NCI-H524 treated with DMSO at 0.1 percent for 48 hours (cell line): ENCODE measurements at places on chromosomes 2 and 18.

- DNase-seq, result no peak
These were observed 23.1 kb downstream of the PRPF40A start for GRCh38 chr2:152694161-152694661.

- no peak for DNase-seq
These were observed 164.1 kb downstream of the GLI2 start for GRCh38 chr2:120899771-120900170.

- DNase-seq, result no peak
These were observed 133.5 kb upstream of the IL1R2 start for GRCh38 chr2:101858246-101858645.

GRCh38 chr2:3446381-3446780 lies 66.9 kb downstream of the TRAPPC12 start:
- no peak for DNase-seq

DNA sequence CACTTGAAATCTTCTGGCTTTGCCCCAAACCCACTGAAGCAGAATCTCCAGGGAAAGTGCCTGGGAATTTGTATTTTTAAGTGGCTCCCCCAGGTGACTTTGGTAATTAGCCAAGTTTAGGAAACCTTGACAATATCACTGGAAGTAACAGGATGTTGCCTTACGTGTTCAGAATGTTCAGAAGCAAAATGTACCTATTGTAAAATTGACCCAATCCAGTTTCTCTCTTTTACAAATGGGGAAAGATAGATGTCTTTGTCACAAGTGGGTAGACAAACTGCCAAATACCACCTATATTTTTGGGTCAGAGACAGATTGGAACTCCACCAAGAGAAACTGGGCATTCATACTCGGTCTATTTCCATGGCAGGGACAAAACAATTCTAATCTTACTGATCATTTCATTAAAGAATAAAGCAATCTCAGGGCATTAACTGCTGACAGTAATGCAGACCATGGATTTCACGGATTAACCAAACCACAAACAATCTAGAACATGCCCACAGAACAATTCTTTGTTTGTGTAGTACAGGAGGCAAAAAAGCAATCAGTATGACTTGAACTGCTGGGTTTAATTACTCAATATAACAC lies 255.8 kb downstream of the ERBB4 start:
- DNase-seq, result no peak

DNA sequence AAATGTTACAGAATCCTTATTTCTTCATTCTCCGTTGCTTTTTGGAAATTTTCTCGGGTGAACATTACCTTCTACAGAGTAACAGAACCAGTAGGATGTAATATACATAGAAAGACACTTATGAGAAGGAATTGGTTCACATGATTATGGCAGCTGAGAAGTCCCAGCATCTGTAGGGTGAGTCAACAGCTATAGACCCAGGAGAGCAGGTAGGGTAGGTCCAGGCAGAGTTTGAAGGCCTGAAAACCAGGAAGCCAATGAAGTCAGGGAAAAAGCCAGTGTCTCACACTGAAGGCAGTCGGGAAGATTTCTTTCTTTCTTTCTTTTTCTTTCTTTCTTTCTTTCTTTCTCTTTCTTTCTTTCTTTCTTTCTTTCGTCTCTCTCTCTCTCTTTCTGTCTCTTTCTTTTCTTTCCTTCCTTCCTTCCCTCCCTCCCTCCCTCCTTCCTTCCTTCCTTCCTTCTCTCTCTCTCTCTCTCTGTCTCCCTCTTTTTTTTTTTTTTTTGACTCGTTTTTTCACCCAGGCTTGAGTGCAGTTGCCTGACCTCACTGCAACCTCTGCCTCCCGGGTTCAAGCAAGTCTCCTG lies 15.1 kb upstream of the YES1 start:
- DNase-seq, result no peak
